Activated naive CD8-positive, alpha-beta T cell treated with anti-CD3 and anti-CD28 coated beads for 36 hours (primary cell): ENCODE measurements at places on chromosomes 7 and 10. TPM values are rescaled to one million over a fixed set of nuclear protein-coding genes. Genes with fewer than 3 reads are reported as not detected.

The SLC39A12 gene
- not detected for total RNA-seq

The GLI3 gene
- not detected for total RNA-seq

The ZNF488 gene
- total RNA-seq = 0.33 TPM

The PAX4 gene
- total RNA-seq = not detected

The TES gene
- total RNA-seq = 75.0 TPM

The ZPBP gene
- total RNA-seq = 0.37 TPM

The FAM25A gene
- not detected for total RNA-seq

The GRB10 gene
- 2.4 TPM for total RNA-seq

The ASZ1 gene
- total RNA-seq = not detected

DNA sequence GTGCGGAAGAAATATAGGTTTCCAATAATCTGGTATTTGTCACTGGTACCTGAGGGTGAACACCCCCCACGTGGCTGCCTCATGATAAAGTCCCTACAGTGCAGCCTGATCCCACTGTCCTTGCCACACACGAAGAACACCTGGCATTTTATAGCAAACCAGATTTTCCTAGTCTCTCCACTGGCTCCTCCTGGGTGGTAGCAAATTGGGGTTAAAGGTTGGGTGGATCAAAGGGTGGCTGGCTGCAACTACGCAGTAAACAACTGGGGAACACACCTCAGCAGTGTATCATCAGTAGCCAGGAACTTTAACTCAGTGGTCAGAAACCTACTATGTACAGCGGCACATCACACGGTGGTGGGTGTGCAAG lies 10.3 kb downstream of the SEPHS1 start:
- H3K4me3 ChIP-seq = no peak overlapping the region
- DNase-seq = no peak
- H3K4me1 ChIP-seq = peaks cover 20% of the 10 kb centered on the region
- H3K27me3 ChIP-seq = no peaks in the 10 kb centered on the region
- peaks cover 29% of the 10 kb centered on the region for H3K36me3 ChIP-seq

GRCh38 chr7:93856323-93856722 lies 34.2 kb downstream of the TFPI2 start:
- peaks cover 13% of the 10 kb centered on the region for H3K27me3 ChIP-seq
- no peak overlapping the region for H3K4me3 ChIP-seq
- H3K4me1 ChIP-seq = no peaks in the 10 kb centered on the region
- no peaks in the 10 kb centered on the region for H3K36me3 ChIP-seq
- no peak for DNase-seq

DNA sequence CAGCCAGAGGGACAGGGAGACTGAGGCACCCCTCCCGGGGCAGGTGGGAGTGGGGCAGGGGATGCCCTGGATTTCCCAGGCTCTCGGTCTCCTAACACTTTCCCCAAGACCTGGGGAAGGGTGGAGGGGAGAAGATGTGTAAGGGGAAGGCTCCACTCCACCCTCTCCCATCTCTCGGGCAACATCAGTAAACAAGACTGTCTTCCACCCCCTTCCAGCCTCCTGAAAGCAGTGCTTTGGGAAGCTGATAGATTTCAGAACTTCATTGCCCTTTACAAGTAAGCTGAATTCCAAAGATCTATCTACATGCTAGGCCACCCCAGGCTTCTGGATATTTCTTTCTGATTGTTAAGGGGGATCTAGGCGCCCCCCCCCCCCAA lies 3.7 kb downstream of the FLNC start:
- H3K4me3 ChIP-seq = no peak overlapping the region
- H3K4me1 ChIP-seq = peaks cover 12% of the 10 kb centered on the region
- H3K27me3 ChIP-seq = peaks cover 27% of the 10 kb centered on the region
- no peaks in the 10 kb centered on the region for H3K36me3 ChIP-seq
- no peak for DNase-seq

DNA sequence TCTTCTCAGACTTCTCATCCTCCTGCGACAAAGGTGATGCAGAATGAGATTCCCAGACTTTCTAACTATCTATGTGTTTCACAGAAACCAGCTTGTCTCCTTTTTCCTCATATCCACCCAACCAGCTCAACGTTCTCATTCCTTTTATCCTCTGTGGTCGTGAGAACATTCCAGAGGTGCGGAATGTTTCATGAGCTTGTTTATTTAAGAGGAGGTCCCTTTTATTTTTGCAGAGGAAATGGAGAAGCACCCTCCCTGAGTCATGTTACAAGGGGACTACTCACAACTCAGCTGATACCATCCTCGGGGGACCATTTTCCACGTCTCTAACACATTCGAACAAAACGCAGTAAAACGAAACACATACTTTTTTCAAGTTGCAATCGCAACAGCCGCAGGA lies 93.2 kb downstream of the ZRANB1 start:
- H3K27ac ChIP-seq = no peak overlapping the region
- H3K4me3 ChIP-seq = no peak overlapping the region
- no peaks in the 10 kb centered on the region for H3K4me1 ChIP-seq
- DNase-seq = no peak
- no peaks in the 10 kb centered on the region for H3K27me3 ChIP-seq

GRCh38 chr7:69768986-69769595 lies 170.8 kb downstream of the AUTS2 start:
- H3K27me3 ChIP-seq = no peaks in the 10 kb centered on the region
- no peak overlapping the region for H3K27ac ChIP-seq
- no peak for DNase-seq
- H3K4me3 ChIP-seq = no peak overlapping the region

DNA sequence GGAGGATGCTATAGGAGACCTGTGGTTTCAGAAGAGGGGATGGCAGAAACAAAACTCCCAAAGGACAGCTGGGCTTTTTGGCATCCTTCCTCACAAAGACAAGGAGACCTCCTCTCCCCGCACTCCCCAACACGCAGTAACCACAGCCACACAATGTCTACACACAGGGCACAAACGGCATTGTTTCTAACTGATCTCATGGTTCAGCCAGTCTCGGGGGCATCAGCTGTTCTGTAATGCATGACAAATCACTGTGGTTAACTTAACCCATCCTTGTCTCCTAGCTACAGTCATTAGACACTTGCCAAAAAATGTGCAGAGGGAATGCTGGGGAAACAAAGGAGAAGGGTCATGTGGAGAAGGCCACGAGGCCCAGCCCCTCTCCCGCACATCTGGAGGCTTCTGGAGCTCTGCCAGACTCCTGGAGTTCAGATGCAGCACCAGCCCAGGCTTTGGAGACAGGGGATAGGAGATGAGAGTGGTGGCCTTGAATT lies 7.6 kb upstream of the ADAMTS14 start:
- no peak overlapping the region for H3K4me3 ChIP-seq
- H3K27ac ChIP-seq = no peak overlapping the region
- H3K4me1 ChIP-seq = no peaks in the 10 kb centered on the region
- no peak for DNase-seq
- H3K27me3 ChIP-seq = no peaks in the 10 kb centered on the region

- peaks cover 8% of the 10 kb centered on the region for H3K27me3 ChIP-seq
- no peak overlapping the region for H3K27ac ChIP-seq
- DNase-seq = no peak
- no peaks in the 10 kb centered on the region for H3K36me3 ChIP-seq
- peaks cover 2% of the 10 kb centered on the region for H3K4me1 ChIP-seq
Observed at GRCh38 chr10:118504467-118505205, 90.8 kb downstream of the PRLHR start.

GRCh38 chr7:115417662-115418061 lies 495.8 kb downstream of the MDFIC start:
- H3K4me1 ChIP-seq = no peaks in the 10 kb centered on the region
- DNase-seq = no peak
- no peaks in the 10 kb centered on the region for H3K27me3 ChIP-seq

DNA sequence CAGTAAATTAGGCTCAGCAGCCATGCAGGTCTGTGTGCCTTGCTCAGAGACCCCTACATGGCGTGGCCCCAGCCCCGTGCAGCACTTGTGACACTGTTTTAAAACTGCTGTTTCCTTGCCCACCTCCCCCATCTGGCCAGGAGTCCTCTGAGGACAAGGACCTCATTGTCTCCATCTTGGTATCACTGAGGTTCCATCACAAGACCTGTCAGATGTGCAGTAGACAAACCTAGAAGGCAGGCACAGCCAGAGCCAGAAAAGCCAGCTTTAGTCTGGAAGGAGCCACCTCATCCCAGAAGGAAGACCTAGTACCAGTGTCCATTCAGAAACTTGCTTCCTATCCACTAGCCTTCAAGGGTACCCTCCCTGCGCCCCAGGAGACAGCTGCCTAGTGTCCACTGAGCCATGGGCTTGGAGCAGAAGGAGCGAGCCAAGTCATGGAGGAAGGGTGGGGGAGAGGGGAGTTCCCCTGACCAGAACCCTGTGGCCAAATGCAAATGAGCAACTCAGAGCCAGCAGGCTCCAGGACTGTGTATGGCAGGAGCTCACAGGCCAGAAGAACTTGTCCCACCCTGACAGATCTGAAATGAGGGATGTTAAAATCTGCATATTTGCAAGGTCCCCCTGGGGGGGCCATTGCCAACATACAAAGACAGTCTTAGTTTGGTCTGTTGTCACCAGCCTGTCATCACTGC lies 176.1 kb downstream of the SH3PXD2A start:
- H3K36me3 ChIP-seq = no peaks in the 10 kb centered on the region
- no peak overlapping the region for H3K4me3 ChIP-seq
- H3K4me1 ChIP-seq = peaks cover 20% of the 10 kb centered on the region
- DNase-seq = no peak
- H3K27me3 ChIP-seq = no peaks in the 10 kb centered on the region

DNA sequence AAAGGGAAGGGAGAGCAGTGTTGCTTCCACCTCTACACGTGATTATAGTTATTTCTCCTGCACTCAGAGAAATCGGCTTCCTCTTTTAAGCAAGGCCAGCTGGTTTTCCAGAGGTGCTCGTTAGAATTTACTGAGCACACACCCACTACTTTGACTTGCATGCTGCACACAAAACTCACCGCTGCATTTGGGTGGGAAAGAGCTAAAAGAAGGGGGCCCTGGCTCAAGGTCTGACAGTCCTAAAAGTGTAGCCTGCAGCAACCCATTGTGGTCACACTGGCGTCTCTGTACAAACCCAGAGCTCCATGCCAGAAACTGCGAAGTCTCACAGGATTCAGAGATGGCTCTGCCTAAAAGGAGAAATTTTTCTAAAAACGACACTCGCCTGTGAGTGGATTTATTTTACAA lies 133.7 kb downstream of the SLC25A13 start:
- no peak overlapping the region for H3K27ac ChIP-seq
- peaks cover 15% of the 10 kb centered on the region for H3K36me3 ChIP-seq
- H3K27me3 ChIP-seq = no peaks in the 10 kb centered on the region
- H3K4me3 ChIP-seq = no peak overlapping the region

DNA sequence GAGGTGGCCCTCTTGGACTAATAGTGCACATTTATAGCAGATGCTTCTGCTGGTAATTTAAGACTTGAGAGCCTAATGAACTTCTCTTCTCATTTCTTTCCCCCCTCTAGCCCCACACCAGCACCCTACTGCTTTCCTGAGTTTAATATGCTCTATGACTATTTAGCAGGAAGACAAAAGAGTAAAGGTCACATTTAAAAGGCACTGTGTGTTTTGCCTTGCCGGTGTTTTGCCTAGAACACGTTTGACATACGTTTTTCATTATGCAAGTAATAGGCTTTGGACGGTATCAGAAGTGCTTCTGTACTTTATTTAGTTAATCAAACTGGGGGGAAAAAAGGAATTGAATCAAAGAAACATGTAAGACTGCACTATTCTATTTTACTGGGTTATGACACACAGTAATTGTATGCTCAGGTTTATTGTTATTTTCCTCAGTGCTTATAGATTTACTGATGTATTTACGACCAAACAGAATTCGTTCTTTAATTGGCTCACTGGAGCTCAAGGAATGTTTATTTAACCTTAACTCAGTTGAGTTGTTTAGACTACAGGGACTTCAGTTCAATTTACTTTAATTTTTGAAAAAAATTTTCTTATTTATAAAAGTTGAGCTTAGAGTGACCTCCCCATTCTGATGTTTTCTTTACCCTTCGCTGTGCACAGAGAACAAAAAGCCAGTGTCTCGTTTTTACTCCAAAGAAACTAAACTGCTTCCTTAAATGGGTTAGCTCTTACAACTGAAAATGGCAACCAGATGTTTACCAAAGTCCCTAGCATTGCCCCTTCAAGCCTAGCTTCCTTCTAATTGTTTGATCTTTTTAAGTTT lies 35.4 kb downstream of the CPED1 start:
- DNase-seq = no peak
- H3K36me3 ChIP-seq = no peaks in the 10 kb centered on the region
- H3K27me3 ChIP-seq = peaks cover 9% of the 10 kb centered on the region
- H3K4me1 ChIP-seq = no peaks in the 10 kb centered on the region
- H3K27ac ChIP-seq = no peak overlapping the region
- no peak overlapping the region for H3K4me3 ChIP-seq

GRCh38 chr7:107469929-107470328 lies at the start of gene GPR22:
TSS of gene GPR22 (plus strand) at chr7:107470057. CDS start at chr7:107474061, 4,004 bp downstream.
- no peak within 1 kb of the TSS for H3K4me3 ChIP-seq
- no peaks in the 10 kb centered on the region for H3K27me3 ChIP-seq
- no peak within 1 kb of the TSS for H3K27ac ChIP-seq
- H3K4me1 ChIP-seq = peaks cover 7% of the 10 kb centered on the region

- H3K27ac ChIP-seq = no peak overlapping the region
- H3K27me3 ChIP-seq = peaks cover 9% of the 10 kb centered on the region
- H3K4me3 ChIP-seq = no peak overlapping the region
Observed at GRCh38 chr10:84200537-84201243, 6.4 kb downstream of the CDHR1 start.

DNA sequence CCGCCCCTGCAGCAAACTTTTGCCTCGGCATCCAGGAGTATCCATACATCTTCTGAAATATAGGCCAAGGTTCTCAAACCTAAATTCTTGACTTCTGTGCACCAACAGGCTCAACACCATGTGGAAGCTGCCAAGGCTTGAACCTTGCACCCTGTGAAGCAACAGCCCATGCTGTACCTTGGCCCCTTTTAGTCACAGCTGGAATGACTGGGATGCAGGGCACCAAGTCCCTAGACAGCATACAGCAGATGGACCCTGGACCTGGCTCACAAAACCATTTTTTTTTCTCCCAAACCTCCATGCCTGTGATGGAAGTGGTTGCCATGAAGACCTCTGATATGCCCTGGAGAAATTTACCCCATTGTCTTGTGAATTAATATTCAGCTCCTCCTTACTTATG lies 233.8 kb upstream of the KCND2 start:
- H3K36me3 ChIP-seq = no peaks in the 10 kb centered on the region
- H3K27me3 ChIP-seq = no peaks in the 10 kb centered on the region
- H3K27ac ChIP-seq = no peak overlapping the region
- DNase-seq = no peak

DNA sequence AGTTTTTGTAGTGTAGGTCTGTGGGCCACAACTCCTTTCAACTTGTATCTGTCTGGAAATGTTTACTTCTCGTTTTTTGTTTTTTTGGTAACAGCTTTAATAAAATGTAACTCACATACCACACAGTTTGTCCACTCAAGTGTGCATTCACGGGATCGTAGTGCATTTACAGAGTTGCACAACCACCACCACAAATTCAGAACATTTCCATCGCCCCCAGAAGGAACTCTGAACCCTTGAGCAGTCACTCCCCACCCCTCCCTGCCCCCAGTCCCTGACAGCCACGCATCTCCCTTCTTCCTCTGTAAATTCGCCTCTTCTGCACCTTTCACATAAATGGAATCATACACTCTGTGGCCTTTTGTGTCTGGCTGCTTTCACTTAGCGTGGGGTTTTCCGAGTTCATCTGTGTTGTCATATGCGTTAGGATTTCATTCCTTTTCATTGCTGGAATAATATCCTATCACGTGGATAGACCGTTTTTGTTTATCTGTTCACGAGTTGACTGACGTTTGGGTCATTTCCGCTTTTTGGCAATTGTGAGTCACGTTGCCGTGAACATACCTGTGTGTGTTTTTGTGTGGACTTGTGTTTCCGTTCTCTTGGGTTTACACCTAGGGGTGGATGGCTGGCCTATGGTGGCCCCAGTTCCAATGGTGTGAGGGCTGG lies 10.3 kb downstream of the JAKMIP3 start:
- no peak for DNase-seq
- no peak overlapping the region for H3K27ac ChIP-seq
- no peaks in the 10 kb centered on the region for H3K36me3 ChIP-seq
- peaks cover 30% of the 10 kb centered on the region for H3K27me3 ChIP-seq
